ENCODE measurements at places on chromosomes 3 and 15.
A peak's percentile ranks its signal among the peaks of the same experiment; 100 is the strongest.

DNA sequence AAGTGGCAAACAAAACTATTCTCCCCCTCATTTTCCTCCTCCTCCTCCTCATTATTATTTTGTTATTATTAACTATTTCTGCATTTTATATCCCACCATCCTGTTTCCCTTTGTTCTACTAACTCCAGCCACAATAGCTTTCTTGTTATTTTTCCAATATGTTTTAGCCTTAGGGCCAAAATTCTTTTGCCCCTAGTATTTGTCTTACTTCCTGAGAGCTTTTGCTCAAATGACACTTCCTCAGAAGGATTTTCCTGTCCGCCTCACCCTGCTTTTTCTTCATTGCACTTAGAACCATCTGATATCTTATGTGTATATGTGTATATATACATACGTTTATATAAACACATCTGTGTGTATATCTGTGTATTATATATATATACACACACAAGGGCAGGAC, 32.7 kb upstream of the NUDT16 start:
- no peak for DNase-seq

DNA sequence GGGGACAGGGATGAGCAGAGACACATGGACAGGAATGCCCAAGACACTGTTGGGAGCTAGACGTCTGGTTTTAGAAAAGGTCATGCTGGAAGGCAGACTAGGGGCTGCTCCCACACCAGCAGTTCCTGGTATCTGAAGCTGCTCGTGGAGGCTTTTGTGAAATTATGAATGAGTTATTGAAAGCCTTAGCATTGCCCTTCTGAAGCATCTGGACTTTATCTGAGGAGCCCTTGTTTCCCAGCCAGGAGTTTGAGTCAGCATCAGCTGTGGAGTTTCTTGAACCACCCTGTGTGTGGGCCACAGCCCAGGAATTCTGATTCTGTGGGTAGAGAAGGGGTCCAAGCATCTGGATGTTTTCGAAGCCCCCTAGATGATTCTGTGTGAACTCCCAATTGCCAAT, 258.7 kb downstream of the SLCO3A1 start:
- no peak for DNase-seq

DNA sequence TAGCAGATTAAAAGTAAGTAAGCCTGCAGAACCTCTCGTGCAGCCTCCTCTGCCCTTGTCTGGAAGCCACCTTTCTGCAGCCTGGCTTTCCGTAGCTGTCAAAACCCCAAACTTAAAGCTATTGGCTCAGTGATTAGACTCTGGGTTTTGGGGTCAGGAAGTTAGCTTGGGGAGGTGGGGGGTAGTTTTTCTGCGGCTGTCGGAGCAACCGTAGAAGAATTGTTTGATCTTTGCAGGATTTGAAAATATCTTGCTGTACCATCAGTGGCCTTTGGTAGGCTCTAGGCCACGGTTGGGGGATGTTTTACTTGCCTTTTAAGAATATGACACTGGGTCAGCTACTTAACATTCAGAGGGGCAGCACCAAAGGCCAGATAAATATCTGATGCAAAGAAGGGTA, 88.4 kb upstream of the RASGRP1 start:
- no peak for DNase-seq

DNA sequence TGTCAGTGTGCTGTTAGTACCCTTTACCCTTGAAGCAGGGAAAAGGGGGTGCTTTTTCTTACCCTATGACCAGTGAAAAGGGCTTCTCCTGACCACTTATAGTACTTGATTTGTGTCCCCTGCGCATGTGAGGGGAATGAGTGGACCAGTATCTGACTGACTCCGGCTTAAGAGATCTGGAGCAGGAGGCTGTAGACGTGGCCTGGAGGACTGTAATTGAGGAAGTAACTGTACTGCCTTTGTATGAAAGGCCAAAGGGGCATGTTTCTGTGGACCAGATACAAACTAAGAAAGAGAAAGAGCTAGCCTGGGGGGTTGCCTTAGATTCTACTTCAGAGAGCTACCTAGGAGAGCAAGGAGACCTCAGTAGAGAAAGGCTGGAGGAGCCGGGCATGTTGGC, 89.9 kb upstream of the TBL1XR1 start:
- no peak for DNase-seq

- no peak for DNase-seq
Observed at GRCh38 chr15:28125673-28126651, 26.8 kb upstream of the OCA2 start.

DNA sequence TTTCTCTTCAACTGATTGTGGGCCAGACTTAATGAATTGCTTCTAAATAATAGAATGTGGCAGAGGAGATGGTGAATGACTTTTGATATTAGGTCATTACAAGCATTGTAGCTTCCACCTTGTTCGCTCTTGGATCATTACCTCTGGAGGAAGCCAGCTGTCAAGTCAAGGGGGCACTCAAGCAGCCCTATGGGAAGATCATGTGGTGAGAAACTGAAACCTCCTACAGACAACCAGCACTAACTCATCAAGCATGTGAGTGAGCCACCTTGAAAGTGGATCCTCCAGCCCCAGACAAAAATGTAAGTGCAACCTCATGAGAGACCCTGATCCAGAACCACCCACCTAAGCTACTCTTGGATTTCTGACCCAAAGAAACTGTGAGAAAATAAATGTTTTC, 109.8 kb upstream of the TBC1D5 start:
- DNase-seq = no peak

DNA sequence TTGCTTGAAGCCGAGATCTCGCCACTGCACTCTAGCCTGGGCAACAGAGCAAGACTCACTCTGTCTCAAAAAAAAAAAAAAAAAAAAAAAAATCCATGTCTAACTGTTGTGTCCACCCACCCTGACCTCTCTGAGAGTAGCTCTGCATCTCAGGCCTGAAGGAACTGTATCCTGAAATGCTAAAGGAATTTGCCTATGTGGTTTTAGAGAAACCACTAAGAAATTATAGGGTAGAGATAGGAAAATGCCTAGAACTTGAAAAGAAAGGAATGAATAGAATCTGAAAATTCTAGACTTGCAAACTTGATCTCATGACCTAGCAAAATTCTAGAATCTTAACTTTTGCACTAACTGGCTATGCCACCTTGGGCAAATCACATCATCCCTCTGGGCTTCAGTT, 217.5 kb upstream of the ROPN1 start:
- no peak for DNase-seq

DNA sequence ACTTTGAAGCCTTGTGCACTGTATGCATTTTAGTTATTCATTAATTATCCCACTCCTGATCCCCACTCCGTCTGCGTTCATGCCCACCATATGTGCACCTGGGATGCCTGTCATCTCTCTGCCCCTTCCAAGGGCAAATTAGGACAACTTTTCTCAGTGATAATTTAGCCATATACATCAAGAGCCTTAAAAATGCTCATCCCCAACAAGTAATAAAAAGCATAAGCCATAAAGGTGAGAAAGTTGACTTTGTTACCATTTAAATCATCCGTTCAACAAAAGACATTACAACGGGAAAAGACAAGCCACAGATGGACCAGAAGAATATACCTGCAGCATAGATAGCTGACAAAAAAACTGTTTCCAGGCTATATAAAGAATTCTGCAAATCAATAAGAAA, 131.4 kb upstream of the LINGO1 start:
- DNase-seq = no peak

- no peak for DNase-seq
Observed at GRCh38 chr3:170589113-170589512, 3.2 kb upstream of the SLC7A14 start.

DNA sequence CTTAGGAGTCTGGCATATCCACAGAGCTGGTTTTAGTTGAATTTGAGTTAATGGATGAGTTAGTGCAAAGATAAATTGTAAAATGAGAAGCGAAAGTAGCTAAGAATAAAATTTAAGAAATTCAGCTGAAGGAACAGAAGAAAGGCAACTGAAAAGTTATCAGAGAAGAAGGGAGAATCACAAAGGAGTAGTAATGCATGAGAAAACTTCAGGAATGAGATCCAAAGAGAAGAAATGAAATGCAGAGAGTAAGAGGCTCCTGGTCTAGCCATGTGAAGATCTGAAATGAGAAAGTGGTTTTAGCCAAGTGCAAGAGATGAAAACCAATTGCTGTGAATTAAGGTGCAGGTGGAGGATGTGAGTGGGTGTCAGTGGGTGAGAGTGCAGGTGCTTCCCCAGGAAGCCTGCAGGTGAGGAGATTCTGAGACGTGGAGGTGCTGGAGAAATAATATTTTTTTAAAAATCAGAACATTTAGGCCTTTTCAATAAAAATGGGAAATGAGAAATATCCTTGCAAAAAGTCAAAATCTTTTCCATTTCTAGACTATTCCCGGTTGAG, 18.5 kb downstream of the KBTBD8 start:
- DNase-seq = no peak

DNA sequence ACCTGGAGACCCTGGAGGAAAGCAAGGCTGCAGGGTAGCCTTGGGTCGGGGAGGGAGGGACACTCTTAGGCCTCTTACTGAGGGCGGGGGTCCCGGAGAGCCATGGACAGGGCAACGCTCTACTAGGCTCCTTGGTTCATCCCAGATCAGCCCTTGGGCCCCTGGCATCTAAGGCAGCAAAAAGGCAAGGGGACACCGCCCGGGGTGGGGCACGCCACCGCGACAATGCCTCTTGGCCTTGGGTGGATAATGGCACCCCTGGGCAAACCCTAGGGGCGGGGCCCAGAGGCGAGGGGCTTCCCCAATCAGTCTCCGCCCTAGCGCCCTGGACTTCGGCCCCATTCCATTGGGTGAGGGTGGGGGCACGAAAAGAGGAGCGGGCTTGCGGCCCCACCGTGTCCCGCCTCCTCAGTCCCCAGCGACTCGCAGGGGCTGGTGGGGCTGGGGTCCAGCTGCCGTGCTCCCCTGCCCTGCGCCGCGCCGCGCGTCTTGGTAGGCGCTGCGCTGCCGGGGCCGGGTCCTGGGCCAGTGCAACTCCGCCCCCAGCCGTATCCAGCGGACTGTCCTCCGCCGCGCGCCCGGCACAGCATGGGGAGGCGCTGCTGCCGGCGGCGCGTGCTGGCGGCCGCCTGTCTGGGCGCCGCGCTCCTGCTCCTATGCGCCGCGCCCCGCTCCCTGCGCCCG, at the start of gene CHST13:
TSS of gene CHST13 (plus strand) at position 411 of the 684 bp plus-strand sequence. CDS start at position 589, 178 bp downstream.
- DNase-seq = no peak

DNA sequence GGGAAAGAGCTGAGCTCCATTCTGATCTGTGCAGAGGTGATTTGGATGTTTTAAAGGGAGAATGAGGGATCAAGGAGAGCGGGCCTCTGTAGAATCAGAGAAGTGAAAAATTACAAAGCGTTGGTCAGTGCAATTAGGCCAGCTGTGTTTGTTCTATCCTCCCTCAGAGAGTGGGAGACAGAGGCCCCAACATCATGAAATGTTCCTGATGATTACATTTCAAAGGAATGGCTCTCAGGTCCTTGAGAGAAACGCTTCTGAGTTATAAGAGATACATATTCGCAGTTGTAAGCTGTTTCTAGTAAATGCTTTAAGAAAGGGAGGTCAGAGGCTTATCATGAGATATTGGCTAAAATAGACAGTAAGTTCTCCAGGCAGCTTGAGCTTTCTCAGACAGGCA, 15.7 kb upstream of the CAND2 start:
- DNase-seq = no peak

- no peak for DNase-seq
Observed at GRCh38 chr3:21237638-21238037, 513.4 kb downstream of the ZNF385D start.

- DNase-seq = no peak
Observed at GRCh38 chr3:64079369-64080150, 56.3 kb upstream of the PSMD6 start.

GRCh38 chr15:90400005-90400758, 12.1 kb downstream of the IQGAP1 start:
- DNase-seq = no peak

- no peak for DNase-seq
Observed at GRCh38 chr3:141411251-141411771, 43.0 kb downstream of the ZBTB38 start.

GRCh38 chr15:52615302-52615701, 46.5 kb upstream of the ARPP19 start:
- no peak for DNase-seq

GRCh38 chr3:142863010-142863817, 25.7 kb downstream of the PCOLCE2 start:
- DNase-seq = no peak

GRCh38 chr3:119311081-119311925, 17.1 kb downstream of the ARHGAP31 start:
- DNase-seq = no peak

DNA sequence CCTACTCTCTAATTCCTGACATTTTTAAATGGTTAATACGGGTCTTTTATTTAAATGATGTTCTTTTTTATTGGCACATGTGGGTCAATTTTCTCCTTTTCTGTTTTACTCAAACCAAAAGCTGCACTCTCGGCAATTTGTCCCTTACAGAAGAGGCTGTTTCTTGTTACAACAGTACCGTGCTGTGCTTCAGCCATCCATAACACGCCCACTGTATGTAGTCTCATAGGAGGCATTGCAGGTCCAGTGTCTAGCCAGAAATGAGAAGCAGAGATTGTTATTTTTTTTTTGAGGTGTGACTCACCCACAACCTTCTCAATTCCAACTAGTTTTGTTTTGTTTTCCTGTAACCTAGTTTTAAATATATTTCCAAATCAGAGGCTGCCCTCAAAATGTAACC, 164.6 kb downstream of the GMNC start:
- DNase-seq = peak; percentile 41

- DNase-seq = no peak
Observed at GRCh38 chr3:57943525-57944495, 64.4 kb upstream of the FLNB start.

- no peak for DNase-seq
Observed at GRCh38 chr3:7385635-7386034, 524.7 kb downstream of the GRM7 start.

DNA sequence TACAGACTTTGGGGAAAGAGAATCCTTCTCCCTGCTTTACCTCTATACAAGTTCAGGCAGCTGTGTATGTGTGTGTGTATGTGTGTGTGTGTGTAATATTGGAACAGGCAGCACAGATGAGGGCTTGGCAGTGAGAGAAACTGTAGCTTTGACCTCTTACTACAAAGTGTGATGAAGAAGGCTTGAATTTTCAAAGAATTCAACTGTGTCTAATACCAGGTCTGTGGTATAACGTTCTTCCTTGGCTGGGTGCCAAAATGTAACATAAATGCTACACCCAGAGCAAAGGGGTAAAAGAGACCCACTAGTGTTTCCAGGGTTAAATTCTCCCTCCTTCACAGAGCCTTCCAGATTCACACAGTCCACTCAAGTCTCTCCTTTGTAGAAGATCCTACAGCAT, 51.1 kb downstream of the CHST2 start:
- DNase-seq = peak; percentile 26

GRCh38 chr3:156818890-156819289, 7.3 kb upstream of the LEKR1 start:
- DNase-seq = no peak

- no peak for DNase-seq
Observed at GRCh38 chr15:67358391-67358790, 103.8 kb downstream of the IQCH start.

GRCh38 chr3:43246976-43247375, 39.4 kb upstream of the SNRK start:
- no peak for DNase-seq

GRCh38 chr3:97102641-97103040, 288.2 kb downstream of the EPHA6 start:
- DNase-seq = no peak

Data from smooth muscle cell of the brain vasculature (primary cell).